Small intestine (tissue), 16 donors: ENCODE measurements at places on chromosomes 1 and 21.

DNA sequence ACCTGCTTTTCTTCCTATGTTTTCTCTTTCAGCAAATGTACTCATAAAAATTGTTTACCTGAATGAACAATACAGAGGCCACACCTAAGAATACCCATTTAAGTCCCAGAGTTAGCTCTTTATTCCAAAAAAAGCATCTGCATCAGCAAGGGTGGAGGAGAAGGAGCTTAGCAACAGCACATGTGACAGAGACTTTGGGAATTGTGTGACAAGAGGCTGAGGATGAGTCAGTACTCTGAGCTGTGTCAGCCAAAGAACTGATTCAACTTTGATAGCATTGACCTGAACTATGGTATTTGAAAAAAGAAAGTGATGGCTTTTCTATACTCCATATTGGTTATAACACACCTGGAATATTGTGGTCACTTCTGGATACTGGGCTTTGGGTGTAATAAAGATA, 162.7 kb downstream of the ZNF648 start:
- DNase-seq = no peak
- no peaks in the 10 kb centered on the region for H3K36me3 ChIP-seq
- no peaks in the 10 kb centered on the region for H3K4me1 ChIP-seq
- H3K4me3 ChIP-seq = no peak overlapping the region
- no peak overlapping the region for H3K27ac ChIP-seq

DNA sequence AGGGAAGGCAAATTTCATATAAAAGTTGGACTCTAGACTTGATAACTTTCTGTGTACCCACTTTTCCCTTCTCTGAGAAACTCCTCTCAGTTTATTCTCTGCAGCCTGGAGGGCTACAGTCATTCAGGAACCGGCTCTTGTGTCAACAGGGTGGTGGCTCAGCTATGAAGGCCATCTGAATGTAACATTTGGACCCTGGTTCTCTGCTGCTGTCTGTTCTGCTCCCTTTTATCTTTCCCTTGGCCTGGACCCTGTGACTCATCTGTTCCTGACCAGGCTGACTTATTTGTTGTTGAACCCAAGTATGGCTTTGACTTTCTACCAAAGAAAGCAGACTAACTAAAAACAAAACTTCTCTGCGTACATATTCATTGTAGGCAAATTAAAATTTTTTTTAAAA, 75.4 kb downstream of the CENPF start:
- H3K36me3 ChIP-seq = no peaks in the 10 kb centered on the region
- DNase-seq = peak; percentile 67
- H3K27me3 ChIP-seq = no peaks in the 10 kb centered on the region
- H3K27ac ChIP-seq = no peak overlapping the region

- H3K36me3 ChIP-seq = no peaks in the 10 kb centered on the region
- H3K27ac ChIP-seq = no peak overlapping the region
- H3K4me3 ChIP-seq = no peak overlapping the region
- no peaks in the 10 kb centered on the region for H3K4me1 ChIP-seq
Observed at GRCh38 chr1:35726450-35727433, 8.1 kb upstream of the C1orf216 start.

DNA sequence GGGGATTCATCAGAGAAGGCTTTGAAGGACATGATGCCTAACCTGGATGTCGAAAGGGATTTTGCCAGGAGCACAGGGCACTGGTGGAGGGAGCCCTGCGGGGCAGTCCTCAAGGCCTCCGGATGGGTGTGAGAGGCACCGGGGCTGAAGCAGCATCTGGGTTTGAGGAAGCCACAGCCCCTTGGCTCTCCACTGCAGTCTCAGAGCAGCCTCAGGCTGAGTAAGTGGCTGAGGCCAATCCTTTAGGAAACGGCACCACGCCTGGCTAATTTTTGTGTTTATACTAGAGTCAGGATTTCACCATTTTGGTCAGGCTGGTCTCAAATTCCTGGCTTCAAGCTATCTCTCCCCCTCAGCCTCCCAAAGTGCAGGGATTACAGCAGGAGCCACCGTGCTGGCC, 12.0 kb downstream of the ERVH48-1 start:
- peaks cover 4% of the 10 kb centered on the region for H3K36me3 ChIP-seq
- H3K4me1 ChIP-seq = no peaks in the 10 kb centered on the region
- no peak overlapping the region for H3K4me3 ChIP-seq
- H3K27ac ChIP-seq = no peak overlapping the region
- no peak for DNase-seq

- no peaks in the 10 kb centered on the region for H3K4me1 ChIP-seq
- H3K27ac ChIP-seq = no peak overlapping the region
- H3K27me3 ChIP-seq = no peaks in the 10 kb centered on the region
- H3K36me3 ChIP-seq = no peaks in the 10 kb centered on the region
Observed at GRCh38 chr1:6126028-6126427, 54.1 kb downstream of the CHD5 start.

DNA sequence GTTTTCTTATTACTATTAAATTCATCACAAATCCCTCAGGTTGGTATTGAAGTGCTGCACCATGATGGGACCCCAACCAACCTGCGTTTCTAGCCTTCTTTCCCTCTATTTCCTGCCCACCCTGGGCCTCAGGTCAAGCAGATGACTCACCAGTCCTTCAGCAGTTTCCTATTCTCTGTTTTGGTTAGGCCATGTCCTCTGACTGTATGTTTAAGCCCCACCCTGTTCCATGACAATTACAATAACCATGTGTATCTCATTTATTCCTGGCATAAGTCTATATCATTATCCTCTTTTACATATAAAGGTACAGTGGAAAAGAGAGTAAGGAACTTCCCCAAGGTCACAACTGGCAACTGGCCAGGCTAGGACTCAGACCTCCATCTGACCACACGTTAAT, 5.3 kb upstream of the FAM78B start:
- no peak for DNase-seq
- no peaks in the 10 kb centered on the region for H3K27me3 ChIP-seq
- H3K36me3 ChIP-seq = no peaks in the 10 kb centered on the region
- H3K4me3 ChIP-seq = no peak overlapping the region
- peaks cover 4% of the 10 kb centered on the region for H3K4me1 ChIP-seq

DNA sequence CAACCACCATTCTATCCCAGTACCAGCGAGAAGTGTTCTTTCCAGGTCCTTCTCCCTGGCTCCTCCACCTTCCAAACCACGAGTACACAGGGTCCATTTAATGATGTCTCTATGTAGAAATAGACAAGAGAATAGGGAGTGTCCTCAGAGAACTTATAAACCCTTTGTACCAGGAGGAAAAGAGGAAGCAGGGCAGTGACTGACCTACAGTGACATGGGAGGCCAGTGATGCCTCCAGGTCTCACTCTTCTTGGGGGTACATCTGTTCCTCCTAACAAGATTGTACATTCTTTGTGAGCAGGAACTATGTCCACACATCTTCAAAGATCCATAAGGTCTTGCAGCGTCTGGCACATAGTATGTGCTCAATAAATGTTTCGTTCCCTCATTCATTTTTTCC, 18.7 kb upstream of the FMOD start:
- peaks cover 2% of the 10 kb centered on the region for H3K4me1 ChIP-seq
- peak overlapping the region; percentile 47 for H3K27ac ChIP-seq
- no peaks in the 10 kb centered on the region for H3K27me3 ChIP-seq
- H3K4me3 ChIP-seq = no peak overlapping the region
- H3K36me3 ChIP-seq = no peaks in the 10 kb centered on the region

DNA sequence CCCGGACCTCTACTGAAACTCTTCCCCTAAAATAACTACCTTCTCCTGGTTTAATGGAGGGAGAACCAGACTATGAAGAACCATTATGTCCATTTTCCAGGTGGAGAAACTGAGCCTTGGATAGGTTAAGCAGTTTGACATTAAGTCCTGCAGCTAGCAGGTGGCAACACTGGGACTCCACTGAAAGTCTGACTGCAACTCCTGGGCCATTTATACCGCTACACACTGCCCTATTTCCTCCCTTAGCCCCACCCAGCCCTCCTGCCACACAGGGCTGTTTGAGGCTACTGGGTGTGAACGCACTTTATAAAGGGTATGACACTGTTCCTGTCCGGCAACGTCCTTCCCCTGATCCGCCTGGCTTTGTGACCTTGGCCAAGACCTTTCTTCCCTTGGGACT, 511 bp upstream of the INPP5B start:
- H3K4me3 ChIP-seq = peak overlapping the region; percentile 87
- no peak overlapping the region for H3K27ac ChIP-seq
- H3K4me1 ChIP-seq = no peaks in the 10 kb centered on the region

DNA sequence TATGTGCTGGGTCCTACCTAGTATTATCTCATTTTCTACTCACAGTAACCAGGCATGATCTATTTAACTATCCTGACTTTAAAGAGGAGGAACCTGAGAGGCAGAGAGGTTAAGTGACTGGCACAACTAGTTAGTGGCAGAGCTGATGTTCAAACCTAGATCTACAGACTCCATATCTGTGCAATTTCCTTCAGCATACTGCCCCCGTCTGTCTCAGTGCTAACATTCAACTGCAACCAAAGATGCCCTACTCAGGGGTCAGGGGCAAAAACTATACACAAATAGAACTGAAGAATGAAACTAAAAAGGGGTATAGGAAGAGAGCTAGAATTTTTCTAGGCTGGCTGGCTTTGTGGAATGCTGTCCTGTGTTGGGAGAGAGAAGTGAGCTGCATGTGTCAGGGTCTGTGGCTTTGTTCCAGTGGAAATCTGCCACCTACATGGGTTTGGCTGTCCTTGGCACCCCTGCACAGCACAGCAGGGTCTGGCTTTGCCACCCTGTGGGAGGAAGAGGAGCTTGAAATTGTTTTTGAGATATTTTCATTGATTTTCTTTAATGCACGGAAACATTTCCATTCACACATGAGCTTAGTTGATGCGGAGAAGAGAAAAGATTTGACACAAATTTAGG, 368.5 kb downstream of the RPS6KC1 start:
- H3K4me1 ChIP-seq = no peaks in the 10 kb centered on the region
- H3K27me3 ChIP-seq = no peaks in the 10 kb centered on the region
- H3K4me3 ChIP-seq = no peak overlapping the region
- H3K36me3 ChIP-seq = no peaks in the 10 kb centered on the region

DNA sequence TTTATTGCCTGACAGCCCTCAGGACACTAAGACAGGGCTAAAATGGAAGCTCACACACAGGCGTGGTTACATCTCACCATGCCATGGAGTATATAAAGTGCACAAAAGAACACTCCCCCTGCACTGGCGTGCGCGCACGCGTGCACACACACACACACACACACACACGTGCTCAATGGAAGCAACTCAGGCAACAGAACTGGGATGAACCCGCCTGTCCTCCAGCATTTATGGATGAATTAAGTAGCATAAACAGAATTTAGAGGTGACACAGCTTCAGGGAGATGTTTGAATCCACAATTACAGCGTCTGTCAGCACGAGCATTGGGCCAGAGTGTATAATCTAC, 146.5 kb upstream of the COA6 start:
- no peaks in the 10 kb centered on the region for H3K36me3 ChIP-seq
- H3K4me3 ChIP-seq = no peak overlapping the region
- no peak for DNase-seq
- H3K27me3 ChIP-seq = no peaks in the 10 kb centered on the region
- no peak overlapping the region for H3K27ac ChIP-seq

- DNase-seq = no peak
- H3K36me3 ChIP-seq = peaks cover 22% of the 10 kb centered on the region
- H3K27me3 ChIP-seq = no peaks in the 10 kb centered on the region
- no peak overlapping the region for H3K27ac ChIP-seq
- H3K4me3 ChIP-seq = no peak overlapping the region
Observed at GRCh38 chr1:19455353-19455752, 30.0 kb downstream of the CAPZB start.

GRCh38 chr21:35252831-35253230, 203.7 kb upstream of the RUNX1 start:
- no peak overlapping the region for H3K4me3 ChIP-seq
- no peak for DNase-seq
- no peak overlapping the region for H3K27ac ChIP-seq
- H3K27me3 ChIP-seq = no peaks in the 10 kb centered on the region

- no peak overlapping the region for H3K27ac ChIP-seq
- H3K36me3 ChIP-seq = no peaks in the 10 kb centered on the region
- no peaks in the 10 kb centered on the region for H3K27me3 ChIP-seq
- DNase-seq = no peak
- H3K4me3 ChIP-seq = no peak overlapping the region
Observed at GRCh38 chr21:44901391-44902074, 19.2 kb downstream of the ITGB2 start.

GRCh38 chr1:186420923-186421322, 40.0 kb downstream of the PDC start:
- no peaks in the 10 kb centered on the region for H3K27me3 ChIP-seq
- H3K4me3 ChIP-seq = no peak overlapping the region
- DNase-seq = peak; percentile 2
- no peaks in the 10 kb centered on the region for H3K36me3 ChIP-seq
- no peaks in the 10 kb centered on the region for H3K4me1 ChIP-seq

DNA sequence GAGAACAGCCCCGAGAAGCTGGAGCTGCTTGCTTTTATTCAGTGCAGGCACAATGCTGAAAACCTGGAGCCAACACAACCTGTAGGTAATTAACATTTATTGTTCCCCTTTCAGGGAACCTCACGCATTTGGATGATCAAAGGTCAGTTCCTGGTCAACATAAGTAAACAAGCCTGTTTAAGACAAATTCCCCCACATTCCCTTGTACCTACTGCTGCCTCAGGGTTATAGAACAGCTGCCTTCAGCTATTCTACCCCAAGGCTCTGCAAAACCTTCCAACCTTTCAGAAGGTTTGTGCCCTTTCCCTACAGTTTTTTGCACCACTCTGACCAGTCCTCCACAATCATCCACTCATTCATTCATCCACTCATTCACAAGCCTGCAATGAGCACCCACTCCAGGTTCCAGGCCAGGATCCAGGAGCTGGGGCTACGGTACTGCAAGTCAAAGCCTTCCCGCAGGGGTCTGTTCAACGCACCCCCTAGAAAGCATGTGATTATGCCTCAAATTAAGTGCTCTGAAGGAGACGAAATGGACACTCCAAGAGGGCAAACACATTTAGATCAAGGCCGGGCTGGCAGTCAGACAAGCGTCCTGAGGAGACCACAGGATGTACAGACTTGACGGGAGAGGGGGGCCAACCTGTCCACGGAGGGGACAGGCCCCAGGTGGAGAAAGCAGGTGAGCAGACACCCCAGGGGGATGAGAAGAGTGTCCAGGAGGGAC, 683.9 kb downstream of the MATN1 start:
- no peak overlapping the region for H3K27ac ChIP-seq
- H3K4me1 ChIP-seq = no peaks in the 10 kb centered on the region
- no peaks in the 10 kb centered on the region for H3K27me3 ChIP-seq
- DNase-seq = peak; percentile 46

GRCh38 chr1:49183489-49183888, 406.8 kb upstream of the BEND5 start:
- H3K4me1 ChIP-seq = no peaks in the 10 kb centered on the region
- no peaks in the 10 kb centered on the region for H3K27me3 ChIP-seq
- H3K36me3 ChIP-seq = no peaks in the 10 kb centered on the region
- no peak overlapping the region for H3K27ac ChIP-seq
- no peak overlapping the region for H3K4me3 ChIP-seq

- peaks cover 3% of the 10 kb centered on the region for H3K4me1 ChIP-seq
- H3K36me3 ChIP-seq = peaks cover 3% of the 10 kb centered on the region
- no peaks in the 10 kb centered on the region for H3K27me3 ChIP-seq
- H3K27ac ChIP-seq = no peak overlapping the region
Observed at GRCh38 chr1:12451560-12451900, 166.5 kb downstream of the DHRS3 start.

DNA sequence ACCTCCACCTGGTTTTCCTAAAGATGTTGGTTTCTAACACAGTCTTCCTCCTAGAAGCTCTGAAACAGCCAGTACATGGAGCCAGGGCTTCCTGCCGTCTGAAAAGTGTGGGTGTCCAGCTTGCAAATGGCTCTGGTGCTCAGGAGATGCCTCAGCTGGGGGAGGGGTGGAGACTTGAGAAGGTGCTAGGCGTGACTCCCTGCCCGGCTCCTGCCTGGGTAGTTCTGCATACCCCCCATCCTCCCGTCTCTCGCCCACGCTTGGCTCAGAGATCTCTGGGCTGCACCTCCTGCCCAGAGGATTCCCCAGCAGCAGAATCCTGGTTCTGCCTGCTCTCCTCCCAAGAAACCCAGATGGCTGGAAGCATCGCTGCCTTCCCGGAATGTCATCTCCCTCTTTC, 16.9 kb downstream of the STUM start:
- no peaks in the 10 kb centered on the region for H3K36me3 ChIP-seq
- no peaks in the 10 kb centered on the region for H3K4me1 ChIP-seq
- no peak overlapping the region for H3K4me3 ChIP-seq
- no peak overlapping the region for H3K27ac ChIP-seq
